ENCODE measurements at places on chromosomes 11 and 22. TPM values are rescaled to one million over a fixed set of nuclear protein-coding genes. Genes with fewer than 3 reads are reported as not detected.
A peak's percentile ranks its signal among the peaks of the same experiment; 100 is the strongest.

Gene ALDH3B2
- total RNA-seq = not detected

GRCh38 chr11:114079511-114080065 lies 20.1 kb downstream of the ZBTB16 start:
- DNase-seq = no peak

GRCh38 chr22:24413736-24414385 lies 13.5 kb upstream of the ADORA2A start:
- DNase-seq = no peak

GRCh38 chr11:12386745-12387144 lies 9.4 kb downstream of the PARVA start:
- no peak for DNase-seq

DNA sequence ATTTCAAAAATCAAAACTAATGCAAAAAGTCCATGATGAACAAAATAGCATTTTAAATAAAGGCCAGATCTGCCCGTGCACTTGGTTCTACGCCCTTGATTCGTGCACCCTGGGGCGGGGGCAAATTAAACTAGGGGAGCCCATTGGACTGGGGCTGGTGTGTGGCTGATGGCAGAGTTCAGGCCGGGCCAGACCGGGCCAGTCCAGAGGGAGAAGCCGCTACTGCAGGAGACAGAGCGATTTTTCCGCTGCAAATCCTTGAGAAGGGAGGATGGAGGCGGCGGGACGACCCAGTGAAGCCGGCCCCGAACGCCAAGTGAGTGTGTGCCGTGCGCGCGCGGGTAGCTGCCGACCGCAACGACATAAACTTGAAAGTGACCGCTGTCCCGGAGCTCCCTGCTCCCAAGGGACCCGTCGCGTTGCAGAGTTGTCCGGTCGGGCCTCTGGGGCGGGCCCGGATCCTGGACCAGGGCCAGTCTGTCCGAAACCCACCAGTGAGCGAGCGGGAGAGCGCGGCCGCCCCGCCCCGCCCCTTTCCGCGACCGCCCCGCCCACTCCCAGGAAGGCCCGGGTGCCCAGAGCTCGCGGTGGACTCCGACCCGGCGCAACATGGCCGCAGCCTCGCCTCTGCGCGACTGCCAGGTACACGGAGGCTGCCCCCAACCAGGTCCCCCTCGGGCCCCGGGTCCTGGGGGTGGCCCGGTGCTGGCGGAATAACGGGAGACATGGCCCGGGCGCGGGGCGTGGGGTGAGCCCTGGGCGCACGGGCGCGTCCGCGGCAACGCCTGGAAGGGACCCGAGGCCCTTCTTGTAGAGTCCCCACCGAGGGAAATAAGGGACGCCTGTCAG lies at the start of gene TTC38:
Gene TTC38, plus strand, starts transcription at position 578 of the 849 bp plus-strand sequence. Its CDS starts 32 bp downstream, at position 610.
- DNase-seq = peak; percentile 97

GRCh38 chr11:74479732-74480123 lies 12.4 kb upstream of the KCNE3 start:
- no peak for DNase-seq

Data from upper lobe of left lung (tissue), 6 donors.